Activated T-helper 2 cell treated with anti-CD3 and anti-CD28 coated beads, Interferon-gamma antibody, Interleukin-2, Interleukin-4, amounts not matched to agents 10 μg/mL and 5 μg/mL and 100 μg/mL, durations not matched to agents 14 hours and 24 hours and 36 hours (primary cell): ENCODE measurements at places on chromosomes 12 and 14. TPM values are rescaled to one million over a fixed set of nuclear protein-coding genes. Genes with fewer than 3 reads are reported as not detected.

DNA sequence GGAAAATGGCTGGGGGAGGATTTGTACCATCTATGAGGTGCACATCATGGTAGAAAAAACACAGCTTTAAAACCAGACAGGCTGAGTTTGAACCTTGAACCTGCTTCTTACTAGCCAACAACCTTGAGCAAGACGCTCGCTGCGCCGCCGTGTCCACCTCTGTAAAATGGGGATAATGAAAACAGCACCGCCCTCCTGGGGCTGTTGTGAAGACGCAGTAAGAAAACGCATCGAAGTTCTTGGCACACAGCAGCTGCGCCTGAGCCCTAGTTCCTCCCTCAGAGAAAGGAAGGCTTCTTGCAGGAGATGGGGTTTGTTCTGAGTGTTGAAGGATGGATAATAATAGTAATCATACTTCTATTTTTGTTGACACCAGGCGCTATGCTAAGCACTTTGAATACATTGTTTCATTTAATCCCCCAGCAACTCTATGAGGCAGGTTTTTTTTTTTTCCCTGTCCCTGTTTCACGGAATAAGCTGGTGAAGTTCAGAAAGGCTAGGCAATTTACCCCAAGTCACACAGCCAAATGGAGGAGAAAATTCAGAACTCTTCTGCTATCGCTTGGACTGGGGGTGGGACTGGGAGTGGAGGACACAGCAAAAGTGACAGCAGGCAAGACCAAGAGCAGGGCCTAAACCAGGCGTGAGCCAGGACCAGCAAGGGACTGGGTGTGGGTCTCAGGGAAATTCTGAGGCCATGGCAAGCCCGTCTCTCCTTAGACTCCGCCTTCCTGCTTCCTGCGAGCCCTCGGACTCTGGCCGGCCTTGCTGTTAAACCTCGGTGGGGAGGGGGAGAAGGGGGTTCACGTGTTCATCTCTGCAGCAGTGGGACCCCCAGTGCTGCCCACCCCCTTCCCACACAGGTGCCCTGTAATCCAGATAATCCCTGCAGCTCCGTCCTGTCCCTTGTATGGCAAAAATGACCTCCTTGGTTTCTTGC lies 97.5 kb downstream of the LRRC74A start:
- H3K4me3 ChIP-seq: no peak overlapping the region
- no peaks in the 10 kb centered on the region for H3K27me3 ChIP-seq
- peaks cover 52% of the 10 kb centered on the region for H3K4me1 ChIP-seq
- H3K36me3 ChIP-seq: no peaks in the 10 kb centered on the region

Gene GPX2
- total RNA-seq: not detected in 2 replicates

DNA sequence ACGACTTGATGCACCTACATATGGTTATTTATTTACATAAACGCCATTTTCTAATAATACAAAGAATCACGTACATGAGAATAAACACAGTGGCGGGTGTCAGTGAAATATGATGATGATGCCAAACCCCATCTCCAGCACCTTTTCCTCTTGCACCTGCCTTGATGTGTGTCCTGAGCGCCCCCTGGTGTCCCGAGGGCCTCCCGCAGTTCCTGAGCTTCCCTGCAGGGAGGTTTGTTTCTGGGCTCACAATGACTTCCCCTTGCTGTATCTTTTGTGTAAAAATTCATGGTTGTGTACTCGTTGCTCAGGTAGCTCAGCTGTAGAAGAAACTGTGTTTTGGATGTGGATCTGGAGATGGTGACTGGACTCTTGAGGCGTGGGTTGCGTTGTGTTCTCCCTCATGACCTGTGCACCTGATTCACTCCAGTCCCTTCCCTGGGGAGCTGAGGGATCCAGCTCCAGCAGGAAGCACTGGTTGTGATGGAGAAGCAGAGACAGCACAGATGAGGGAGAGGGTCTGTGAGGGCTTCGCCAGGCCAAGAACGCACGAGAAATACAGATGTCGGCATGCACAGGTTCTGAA lies 1037.8 kb downstream of the TMEM121 start:
- no peak overlapping the region for H3K4me3 ChIP-seq
- no peaks in the 10 kb centered on the region for H3K4me1 ChIP-seq
- H3K27me3 ChIP-seq: peaks cover 40% of the 10 kb centered on the region
- DNase-seq: peak; percentile 58

- H3K4me3 ChIP-seq: no peak overlapping the region
- H3K27me3 ChIP-seq: no peaks in the 10 kb centered on the region
- DNase-seq: no peak
- H3K36me3 ChIP-seq: peaks cover 4% of the 10 kb centered on the region
- H3K27ac ChIP-seq: no peak overlapping the region
These were observed 54.5 kb upstream of the FRS2 start for GRCh38 chr12:69415471-69416275.

Gene PGF
- total RNA-seq: 0.34 and 0.39 TPM in 2 replicates

GRCh38 chr12:32893043-32893442 lies 3.5 kb downstream of the PKP2 start:
- H3K36me3 ChIP-seq: no peaks in the 10 kb centered on the region
- H3K4me3 ChIP-seq: no peak overlapping the region
- DNase-seq: no peak
- H3K4me1 ChIP-seq: peaks cover 11% of the 10 kb centered on the region

GRCh38 chr14:96205059-96205977 lies 679 bp downstream of the BDKRB2 start:
- H3K36me3 ChIP-seq: no peaks in the 10 kb centered on the region
- peaks cover 4% of the 10 kb centered on the region for H3K4me1 ChIP-seq
- DNase-seq: no peak
- H3K27me3 ChIP-seq: peaks cover 18% of the 10 kb centered on the region
- H3K4me3 ChIP-seq: no peak overlapping the region
- H3K27ac ChIP-seq: no peak overlapping the region

GRCh38 chr12:114858388-114859146 lies 174.6 kb upstream of the TBX3 start:
- no peak for DNase-seq
- no peaks in the 10 kb centered on the region for H3K36me3 ChIP-seq
- H3K27ac ChIP-seq: no peak overlapping the region
- no peaks in the 10 kb centered on the region for H3K27me3 ChIP-seq

DNA sequence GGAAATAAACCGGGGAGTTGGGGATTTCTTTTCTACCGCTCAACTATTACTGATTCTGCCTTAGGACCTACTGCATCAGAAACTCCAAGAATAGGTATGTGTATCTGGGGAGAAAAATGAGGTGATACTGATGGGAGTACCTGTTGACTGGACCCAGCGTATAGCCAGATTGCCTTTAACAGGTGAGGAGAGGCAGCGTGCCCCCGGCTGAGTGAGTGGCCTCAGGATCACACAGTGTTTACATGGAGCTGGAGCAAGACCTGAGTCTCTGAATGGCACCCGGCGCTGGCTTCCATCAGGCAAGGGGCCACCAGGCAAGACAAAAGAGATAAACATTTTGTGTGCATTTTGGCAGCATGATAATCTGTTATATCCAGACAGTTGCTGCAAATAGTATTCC lies 496.2 kb downstream of the EGLN3 start:
- H3K4me1 ChIP-seq: peaks cover 7% of the 10 kb centered on the region
- no peak for DNase-seq
- no peak overlapping the region for H3K4me3 ChIP-seq
- no peaks in the 10 kb centered on the region for H3K36me3 ChIP-seq
- no peaks in the 10 kb centered on the region for H3K27me3 ChIP-seq

Gene TMBIM6
- 405 and 431 TPM in 2 replicates for total RNA-seq

DNA sequence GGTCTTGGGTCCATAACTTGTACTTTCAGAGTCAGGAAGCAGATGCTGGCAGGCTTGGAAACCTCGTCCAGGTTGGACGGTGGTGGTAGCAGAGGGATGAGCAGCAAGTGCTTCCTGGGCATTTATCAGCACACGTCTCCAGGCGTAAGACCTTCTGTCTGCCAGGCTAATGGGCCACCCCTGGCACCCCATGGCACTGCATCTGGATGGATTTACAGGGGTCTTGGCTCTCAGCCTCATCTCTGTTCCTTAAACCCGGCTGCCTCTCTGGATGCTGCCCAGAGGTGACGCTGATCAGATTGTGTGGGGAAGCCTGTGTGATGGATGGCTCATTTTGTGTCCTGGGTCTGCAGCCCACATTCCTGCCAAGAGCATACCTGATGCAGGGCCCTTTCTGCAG lies 145.1 kb downstream of the TSPAN9 start:
- no peak overlapping the region for H3K4me3 ChIP-seq
- no peaks in the 10 kb centered on the region for H3K27me3 ChIP-seq
- DNase-seq: no peak
- no peaks in the 10 kb centered on the region for H3K4me1 ChIP-seq

- H3K4me1 ChIP-seq: peaks cover 3% of the 10 kb centered on the region
- no peak for DNase-seq
- peaks cover 20% of the 10 kb centered on the region for H3K27me3 ChIP-seq
- H3K36me3 ChIP-seq: no peaks in the 10 kb centered on the region
- H3K27ac ChIP-seq: no peak overlapping the region
These were observed 167.1 kb downstream of the CAND1 start for GRCh38 chr12:67436230-67436629.

Gene PAPLN
- 0.67 and 0.75 TPM in 2 replicates for total RNA-seq

Gene PIANP
- 0.18 TPM in 1 of 2 replicates, not detected in the other for total RNA-seq

- H3K36me3 ChIP-seq: no peaks in the 10 kb centered on the region
- no peaks in the 10 kb centered on the region for H3K27me3 ChIP-seq
- H3K4me1 ChIP-seq: peaks cover 6% of the 10 kb centered on the region
- H3K4me3 ChIP-seq: no peak overlapping the region
- H3K27ac ChIP-seq: no peak overlapping the region
- no peak for DNase-seq
These were observed 153.1 kb downstream of the TMEM117 start for GRCh38 chr12:43988838-43989560.

GRCh38 chr12:49819786-49820185 lies 8.4 kb downstream of the NCKAP5L start:
- H3K27ac ChIP-seq: peak overlapping the region; percentile 4
- no peak for DNase-seq
- peaks cover 7% of the 10 kb centered on the region for H3K4me1 ChIP-seq
- no peak overlapping the region for H3K4me3 ChIP-seq
- H3K27me3 ChIP-seq: no peaks in the 10 kb centered on the region

GRCh38 chr12:12263909-12264308 lies 2.9 kb downstream of the LRP6 start:
- peaks cover 53% of the 10 kb centered on the region for H3K27me3 ChIP-seq
- no peaks in the 10 kb centered on the region for H3K36me3 ChIP-seq
- H3K4me3 ChIP-seq: no peak overlapping the region
- peaks cover 15% of the 10 kb centered on the region for H3K4me1 ChIP-seq
- no peak overlapping the region for H3K27ac ChIP-seq

Gene ESR2
- 0.09 TPM in 1 of 2 replicates, not detected in the other for total RNA-seq
